ENCODE measurements at places on chromosomes 1 and 21. TPM values are rescaled to one million over a fixed set of nuclear protein-coding genes. Genes with fewer than 3 reads are reported as not detected.

The OLFM3 gene
- not detected for total RNA-seq

The TAL1 gene
- total RNA-seq = not detected

The FCAMR gene
- not detected for total RNA-seq

The LRRC40 gene
- 12.6 TPM for total RNA-seq

The RCC1 gene
- 27.9 TPM for total RNA-seq

The ADAMTS5 gene
- total RNA-seq = 0.39 TPM

The FAM177B gene
- total RNA-seq = not detected

The DCAF8 gene
- total RNA-seq = 80.0 TPM

The CSF1 gene
- total RNA-seq = 5.5 TPM

The IL23R gene
- not detected for total RNA-seq

The ITLN2 gene
- not detected for total RNA-seq

The CD84 gene
- total RNA-seq = 0.39 TPM

The MEF2D gene
- 20.8 TPM for total RNA-seq

The OLIG2 gene
- total RNA-seq = not detected

The RYR2 gene
- not detected for total RNA-seq

The IQGAP3 gene
- 4.3 TPM for total RNA-seq

The KRTAP10-1 gene
- total RNA-seq = not detected

The TTLL7 gene
- 13.7 TPM for total RNA-seq

The APCS gene
- total RNA-seq = not detected

The AMIGO1 gene
- 0.79 TPM for total RNA-seq

The C8B gene
- not detected for total RNA-seq

The CD101 gene
- total RNA-seq = 1.3 TPM

The TUFT1 gene
- total RNA-seq = 125 TPM

The C1orf232 gene
- not detected for total RNA-seq

The LMX1A gene
- total RNA-seq = not detected

The MNDA gene
- total RNA-seq = not detected

The SLC6A17 gene
- total RNA-seq = not detected

The TRNP1 gene
- total RNA-seq = 31.0 TPM

The CD46 gene
- 354 TPM for total RNA-seq

The TMCC2 gene
- under 0.01 TPM for total RNA-seq

The CYYR1 gene
- 0.11 TPM for total RNA-seq

The AVPR1B gene
- not detected for total RNA-seq

The IGFN1 gene
- total RNA-seq = not detected

The VAMP4 gene
- 7.4 TPM for total RNA-seq

The SEMA6C gene
- total RNA-seq = 20.8 TPM

The TRNAU1AP gene
- total RNA-seq = 29.2 TPM

The PPP1R15B gene
- 56.5 TPM for total RNA-seq
